Renal cortical epithelial cell (primary cell): ENCODE measurements at places on chromosomes 7 and 10. TPM values are rescaled to one million over a fixed set of nuclear protein-coding genes. Genes with fewer than 3 reads are reported as not detected.
A peak's percentile ranks its signal among the peaks of the same experiment; 100 is the strongest.

GRCh38 chr7:132872034-132872433, 209.9 kb downstream of the CHCHD3 start:
- no peak for DNase-seq

DNA sequence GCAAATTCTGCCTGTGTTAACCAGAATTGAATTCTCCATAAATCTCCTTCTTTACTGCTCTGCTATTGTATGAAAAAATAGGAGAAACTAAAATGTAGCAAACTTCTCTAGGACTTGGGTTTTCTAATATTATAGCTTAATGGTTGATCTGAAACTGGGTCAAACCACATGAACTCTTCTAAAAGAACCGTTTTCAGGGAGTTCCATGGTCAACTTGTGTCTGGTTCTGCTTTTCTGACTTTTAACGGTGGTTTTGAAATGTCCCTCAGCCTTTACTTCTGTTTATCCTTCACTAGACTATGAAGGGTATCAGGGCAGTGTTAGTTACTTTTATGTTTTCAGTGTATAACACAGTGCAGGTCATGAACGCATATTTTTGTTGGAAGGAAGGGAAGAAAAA, 242.2 kb downstream of the TSPAN12 start:
- DNase-seq = no peak

FFAR4 gene
- total RNA-seq = not detected in 2 replicates

NME8 gene
- not detected in 2 replicates for total RNA-seq

DNA sequence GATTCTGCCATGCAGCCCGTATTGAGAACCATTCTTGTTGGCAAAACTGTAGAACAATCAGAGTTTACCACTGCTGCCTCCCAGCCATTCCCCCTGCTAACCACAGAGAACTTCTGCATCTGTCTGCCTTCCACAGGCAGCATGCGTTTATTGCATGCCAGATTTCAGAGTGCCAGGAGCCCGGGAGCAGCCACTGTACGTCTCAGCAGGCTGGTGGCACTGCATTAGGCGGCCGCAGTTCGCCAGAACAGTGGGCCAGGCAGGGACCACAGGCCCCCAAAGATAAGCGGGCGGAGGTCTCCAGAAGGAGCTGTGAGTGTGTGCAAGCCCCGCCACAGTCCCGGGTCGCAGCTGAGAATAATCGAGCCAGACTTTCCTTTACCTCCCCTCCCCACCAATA, 31.8 kb downstream of the ZNF467 start:
- no peak for DNase-seq

DNA sequence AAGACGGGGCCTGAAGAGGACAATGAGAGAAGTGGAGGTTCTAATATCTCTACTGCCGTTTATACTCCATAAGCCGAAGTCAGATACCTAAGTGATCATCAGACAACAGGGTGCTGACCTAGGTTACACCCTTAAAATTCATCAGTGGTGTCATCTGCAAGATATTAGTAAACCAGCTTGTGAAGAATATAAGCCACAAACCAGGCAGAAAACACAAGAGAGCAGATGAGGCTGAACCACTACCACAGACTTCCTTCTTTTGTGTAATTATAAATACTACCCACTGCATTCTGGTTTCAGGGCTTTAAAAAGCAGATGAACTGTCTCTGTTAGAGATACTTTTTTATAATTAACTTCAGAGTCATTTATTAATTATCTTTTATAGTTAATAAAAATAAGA, 69.0 kb upstream of the LRRC17 start:
- DNase-seq = no peak

ARHGEF35 gene
- 22.4 and 25.0 TPM in 2 replicates for total RNA-seq

OR2A12 gene
- not detected in 2 replicates for total RNA-seq

DNA sequence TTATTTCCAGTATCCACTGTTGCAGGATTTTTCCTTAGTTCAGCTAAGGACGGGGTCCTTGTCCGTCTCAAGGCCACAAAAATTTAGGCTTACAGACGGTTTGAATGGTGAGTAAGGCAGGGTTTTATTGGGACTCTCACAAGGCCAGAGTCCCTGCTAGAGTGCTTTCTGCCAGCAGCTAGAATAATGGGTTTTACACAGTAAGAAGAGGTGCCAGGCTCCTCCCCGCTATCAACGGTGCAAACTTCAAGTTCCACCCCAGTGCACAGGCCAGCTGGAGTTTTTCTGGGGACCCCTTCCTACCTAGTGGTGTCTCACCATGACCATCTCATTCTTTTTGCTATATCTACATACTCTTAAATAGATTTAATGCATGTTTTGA, 198.5 kb upstream of the KCTD7 start:
- no peak for DNase-seq

OGDH gene
- 105 and 157 TPM in 2 replicates for total RNA-seq

CRTAC1 gene
- total RNA-seq = 0.17 and 23.9 TPM in 2 replicates

DNA sequence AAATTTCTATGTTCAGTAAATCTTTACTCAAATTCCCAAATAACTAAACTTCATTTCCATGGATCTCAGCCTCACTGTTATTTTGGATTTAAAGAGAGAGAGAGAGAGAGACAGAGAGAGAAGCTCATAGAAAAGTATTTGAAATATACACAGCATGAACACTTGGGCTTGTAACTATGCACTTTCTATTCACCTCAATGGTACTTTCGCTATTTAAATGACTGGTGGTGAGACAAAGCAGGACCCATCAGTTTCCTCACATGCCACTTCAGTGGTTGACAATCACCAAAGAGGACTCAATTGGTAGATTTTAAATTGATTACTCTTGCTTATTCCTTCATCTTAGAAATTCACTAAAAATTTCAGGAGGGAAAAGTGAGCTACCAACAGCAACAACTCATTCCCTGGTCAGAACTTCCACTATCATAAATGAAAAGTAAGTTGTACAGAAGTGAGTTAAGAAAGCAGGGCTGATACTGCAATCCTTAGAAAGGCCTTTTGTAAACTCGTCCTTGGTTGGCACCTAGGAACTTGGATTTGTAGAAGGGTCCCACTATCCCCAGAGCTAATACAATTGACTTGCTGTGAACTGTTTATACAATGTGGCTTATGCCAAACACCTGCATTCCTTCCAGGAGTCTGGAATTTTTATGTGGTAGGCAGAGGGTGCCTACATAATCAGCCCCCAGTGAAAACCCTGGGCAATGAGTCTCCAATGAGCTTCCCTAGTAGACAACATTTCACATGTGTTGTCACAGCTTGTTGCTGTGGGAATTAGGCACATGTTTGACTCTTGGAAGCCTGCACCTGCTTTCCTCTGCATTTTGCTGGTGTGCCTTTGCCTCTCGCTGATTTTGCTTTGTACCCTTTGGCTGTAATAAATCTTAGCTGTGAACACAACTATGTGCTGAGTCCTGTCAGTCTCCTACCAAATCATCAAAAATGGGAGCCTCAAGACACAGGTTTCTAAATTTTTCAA, 10.8 kb downstream of the ERLIN1 start:
- DNase-seq = no peak

DNA sequence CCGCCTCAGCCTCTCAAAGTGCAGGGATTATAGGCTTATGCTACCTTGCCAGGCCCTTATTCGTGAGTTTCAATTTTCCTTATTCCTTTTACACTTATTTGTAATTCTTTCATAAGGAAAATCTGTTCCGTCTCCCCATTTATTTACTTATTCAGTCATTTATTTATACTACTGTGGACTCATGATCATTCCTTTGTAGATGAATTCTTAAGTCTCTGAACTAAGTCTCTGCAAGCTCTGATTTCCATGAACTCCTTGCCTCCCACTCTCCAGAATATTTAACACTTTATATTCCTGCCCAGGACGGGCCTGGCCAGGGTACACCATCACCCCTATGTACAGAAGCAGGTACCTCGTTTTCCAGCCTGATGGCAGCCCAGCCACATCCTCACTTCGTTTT, 39.4 kb downstream of the PFKFB3 start:
- DNase-seq = no peak

GRCh38 chr10:80421707-80422536, 13.6 kb downstream of the PRXL2A start:
- no peak for DNase-seq

- no peak for DNase-seq
These were observed 76.6 kb upstream of the PTPRZ1 start for GRCh38 chr7:121796381-121796780.

LRRC18 gene
- not detected in 2 replicates for total RNA-seq

DNA sequence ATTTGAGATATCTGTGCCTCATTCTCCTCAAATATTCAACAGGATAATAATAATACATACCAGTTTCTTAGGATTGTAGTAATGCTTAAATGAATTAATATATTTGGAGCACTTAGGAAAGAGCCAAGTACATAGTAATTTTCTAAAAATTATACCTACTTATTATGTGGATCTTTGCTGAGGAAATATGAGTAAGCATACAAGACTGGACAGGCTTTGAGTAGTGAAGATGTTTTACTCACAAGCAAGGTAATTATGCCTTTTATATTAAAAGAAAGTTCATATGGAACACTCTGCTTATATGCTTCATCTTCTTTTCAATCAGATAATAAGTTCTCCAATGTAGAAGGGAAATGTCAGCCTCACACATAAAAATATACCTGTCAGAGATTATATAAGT, 337.5 kb upstream of the KAT6B start:
- DNase-seq = no peak

GRCh38 chr10:119006451-119007210, 22.9 kb upstream of the NANOS1 start:
- DNase-seq = peak; percentile 87

IQUB gene
- total RNA-seq = 0.69 and 5.5 TPM in 2 replicates

DNA sequence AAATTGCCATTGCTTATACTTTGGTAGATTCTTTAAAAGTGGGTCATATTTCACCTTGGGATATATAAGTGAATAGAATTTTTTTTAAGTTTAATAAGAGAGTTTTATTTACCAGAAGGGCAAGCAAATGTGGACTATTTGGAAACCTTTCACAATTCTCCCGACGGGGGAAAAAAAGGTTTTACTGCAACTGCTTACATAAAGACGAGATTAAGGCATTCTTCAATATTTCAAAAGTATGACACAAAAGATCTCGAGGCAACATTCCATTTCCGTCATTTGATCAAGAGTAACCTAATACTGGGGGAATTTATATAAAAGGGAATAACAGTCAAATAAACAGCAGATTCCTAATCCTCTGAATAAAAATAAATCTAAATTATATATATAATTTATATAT, 28.5 kb downstream of the HYCC1 start:
- no peak for DNase-seq

DNA sequence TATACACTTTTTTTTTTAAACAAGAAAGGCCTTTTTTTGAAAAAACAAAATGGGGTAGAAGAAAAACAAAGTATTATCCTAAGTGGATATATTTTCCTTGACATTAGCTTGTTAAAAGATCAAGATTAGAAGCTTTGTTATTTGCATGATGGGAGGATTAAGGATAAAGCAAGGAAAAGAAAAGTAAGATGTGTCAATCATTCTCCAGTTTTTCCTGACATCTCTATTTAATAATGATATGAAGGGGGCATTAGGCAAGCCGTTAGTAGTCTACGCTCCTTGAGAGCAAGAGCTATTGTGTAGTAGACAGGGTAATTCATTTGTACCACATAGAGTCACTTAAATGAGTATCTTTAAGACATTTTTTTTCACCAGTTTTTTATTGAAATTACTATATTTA, 137.6 kb downstream of the RNF133 start:
- DNase-seq = no peak

GRCh38 chr10:110724116-110724921, 80.2 kb downstream of the RBM20 start:
- DNase-seq = no peak

DNA sequence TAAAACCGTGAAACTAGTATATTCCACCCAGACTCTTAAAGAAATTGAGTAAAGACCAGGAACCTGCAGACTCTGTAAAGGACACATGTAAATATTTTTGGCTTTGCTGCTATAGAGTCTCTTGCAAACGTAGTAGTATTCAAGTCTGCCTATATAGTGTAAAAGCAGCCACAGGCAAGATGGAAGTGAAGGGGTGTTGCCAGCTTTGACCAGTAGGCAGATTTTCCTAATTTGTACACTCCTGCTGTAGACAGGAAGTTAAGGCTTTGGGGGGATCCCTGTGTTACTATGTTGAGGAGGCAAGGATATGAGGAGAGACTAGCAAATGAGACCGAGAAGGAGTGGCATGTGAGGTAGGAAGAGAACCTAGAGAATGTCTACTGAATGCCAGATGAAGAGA, 27.7 kb downstream of the WAC start:
- DNase-seq = no peak
